Stimulated activated CD8-positive, alpha-beta memory T cell treated with anti-CD3 and anti-CD28 coated beads, Interleukin-4, amount 100 ng/mL, for 24 hours (primary cell): ENCODE measurements at places on chromosomes 6 and 20.

DNA sequence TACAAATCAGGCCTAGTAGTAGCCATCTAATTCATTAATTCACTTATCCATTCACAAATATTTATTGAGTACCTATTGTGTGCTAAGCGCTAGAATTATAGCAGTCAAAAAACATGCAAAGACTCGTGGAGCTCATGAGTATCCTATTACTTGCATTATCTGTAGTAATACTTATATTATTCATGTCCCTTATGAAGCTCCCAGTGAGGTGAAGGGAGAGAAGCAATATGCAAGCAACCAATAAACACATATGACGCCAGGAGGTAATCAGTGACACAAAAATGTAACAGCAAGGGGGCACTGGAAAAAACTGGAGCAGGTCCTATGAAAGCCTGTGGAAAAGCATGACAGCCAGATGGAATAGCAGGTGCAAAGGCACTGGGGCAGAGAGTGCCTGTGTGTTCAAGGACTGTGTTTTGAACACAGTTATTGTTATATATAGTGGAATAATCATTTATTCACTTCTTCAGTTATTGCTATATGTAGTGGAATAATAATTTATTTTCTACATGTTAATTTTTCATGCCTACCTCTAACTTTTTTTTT, 109.5 kb downstream of the KIF13A start:
- DNase-seq: no peak

DNA sequence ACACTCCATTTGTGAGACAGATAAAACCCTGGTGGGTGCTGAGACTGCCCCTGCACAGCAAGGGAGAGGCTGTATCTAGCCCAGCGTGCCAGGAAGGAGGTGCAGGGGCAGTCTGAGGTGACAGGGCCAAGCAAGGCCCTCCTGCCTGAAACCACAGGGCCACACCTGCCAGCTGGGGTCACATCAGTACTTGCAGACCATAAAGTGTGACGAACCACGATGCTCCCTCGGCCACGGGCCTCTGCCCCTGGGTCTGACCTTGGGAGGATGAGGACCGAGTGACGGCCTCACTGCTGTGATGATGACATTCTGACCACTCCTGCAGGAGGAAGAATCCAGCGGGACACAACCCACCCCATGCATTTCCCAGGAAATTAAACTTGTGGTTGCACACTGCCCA, 75.1 kb downstream of the NINL start:
- no peak for DNase-seq

DNA sequence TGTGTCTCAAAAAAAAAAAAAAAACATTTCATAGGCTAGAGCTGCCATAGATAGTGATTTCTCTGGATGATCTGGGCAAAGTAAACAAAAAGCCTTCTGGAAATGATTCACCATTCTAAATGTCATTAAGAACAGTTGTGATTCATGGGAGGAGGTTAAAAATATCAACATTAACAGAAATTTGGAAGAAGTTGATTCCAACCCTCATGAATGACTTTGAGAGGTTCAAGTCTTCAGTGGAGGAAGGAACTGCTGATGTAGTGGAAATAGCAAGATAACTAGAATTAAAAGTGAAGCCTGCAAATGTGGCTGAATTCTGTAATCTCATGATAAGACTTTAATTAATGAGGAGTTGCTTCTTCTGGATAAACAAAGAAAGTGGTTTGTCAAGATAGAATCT, 26.8 kb upstream of the MMP24 start:
- no peak for DNase-seq

- DNase-seq: no peak
These were observed 199.9 kb upstream of the SOX4 start for GRCh38 chr6:21393441-21394165.

DNA sequence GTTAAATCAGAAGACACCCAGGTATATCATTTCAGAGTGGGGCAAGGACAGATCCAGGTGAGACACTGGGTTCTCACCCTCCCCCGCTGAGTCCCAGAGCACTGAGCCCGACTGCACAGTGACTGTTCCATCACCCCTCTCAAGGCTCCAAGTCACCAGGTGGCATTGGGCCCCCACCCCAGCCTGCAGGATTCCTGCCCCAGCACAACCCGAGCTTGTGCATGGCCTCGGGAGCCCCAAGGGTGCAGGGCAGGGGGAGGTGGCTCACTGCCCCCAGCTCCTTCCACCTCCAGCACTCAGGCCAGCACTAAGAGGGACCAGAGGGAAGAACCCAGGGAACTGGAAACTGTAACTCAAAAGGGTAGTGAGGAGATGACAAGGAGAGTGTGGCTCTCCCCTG, 39.3 kb upstream of the CST5 start:
- no peak for DNase-seq

DNA sequence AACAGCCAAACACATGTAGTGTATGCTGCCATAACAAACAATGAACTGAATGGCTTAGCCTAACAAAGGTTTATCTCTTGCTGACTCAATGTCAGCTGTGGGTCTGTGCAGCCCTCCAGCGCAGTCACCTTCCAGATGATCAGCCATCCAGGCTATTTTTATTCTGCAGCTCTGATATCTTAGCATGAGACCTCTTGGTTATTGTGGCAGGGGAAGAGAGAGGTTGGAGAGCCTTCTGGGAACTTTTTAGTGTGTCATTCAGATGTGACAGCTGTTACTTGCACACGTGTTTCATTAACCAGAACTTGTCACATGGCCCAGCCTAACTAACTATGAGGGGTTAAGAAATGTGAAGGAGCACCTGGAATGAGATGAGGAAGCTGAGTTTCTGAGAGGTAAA, 202.5 kb downstream of the DHX35 start:
- no peak for DNase-seq

- DNase-seq: no peak
These were observed 103.0 kb downstream of the NOL4L start for GRCh38 chr20:32482143-32482441.

GRCh38 chr6:118469468-118469867, 78.6 kb upstream of the PLN start:
- no peak for DNase-seq

DNA sequence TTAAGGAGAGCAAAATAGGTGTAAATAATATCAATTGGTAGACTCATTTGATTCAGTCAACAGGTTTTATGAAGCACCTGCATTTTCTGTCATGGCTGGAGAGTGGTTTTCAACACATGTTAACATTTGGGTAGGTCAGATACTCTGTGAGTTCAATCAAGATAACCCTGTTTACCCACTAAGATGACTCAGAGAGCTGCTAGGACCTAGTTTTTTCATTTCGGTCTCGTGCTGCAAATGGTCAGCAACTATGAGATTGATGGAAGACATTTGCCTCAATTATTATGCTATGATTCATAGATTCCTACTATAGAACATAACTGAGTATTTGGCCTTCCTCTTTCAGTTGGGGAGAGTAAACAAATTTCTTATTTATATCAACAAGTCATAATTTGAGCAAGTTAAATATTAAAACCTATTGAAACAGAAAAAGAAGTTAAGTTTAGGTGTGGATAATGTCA, 391.4 kb upstream of the CITED2 start:
- no peak for DNase-seq

DNA sequence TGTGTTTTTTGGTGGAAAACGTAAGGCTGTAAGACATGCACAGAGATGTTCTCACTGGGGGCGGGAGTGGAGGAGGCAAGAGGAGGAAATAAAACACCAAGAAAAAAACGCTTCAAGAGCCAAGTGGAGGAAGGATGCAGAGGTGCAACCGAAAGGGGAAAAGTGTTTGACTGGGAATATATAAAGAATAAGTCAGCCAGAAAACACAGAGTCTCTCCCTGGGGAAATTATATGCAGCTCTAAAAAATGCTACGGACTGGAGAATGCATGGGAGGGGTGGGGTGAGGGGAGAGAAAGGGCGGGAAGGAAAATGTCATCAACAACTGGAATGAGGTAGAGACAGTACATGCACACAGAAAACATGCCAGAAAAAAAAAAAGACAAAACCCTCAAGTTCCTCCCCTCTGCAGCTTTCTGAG, 133.5 kb downstream of the SCML4 start:
- DNase-seq: no peak

DNA sequence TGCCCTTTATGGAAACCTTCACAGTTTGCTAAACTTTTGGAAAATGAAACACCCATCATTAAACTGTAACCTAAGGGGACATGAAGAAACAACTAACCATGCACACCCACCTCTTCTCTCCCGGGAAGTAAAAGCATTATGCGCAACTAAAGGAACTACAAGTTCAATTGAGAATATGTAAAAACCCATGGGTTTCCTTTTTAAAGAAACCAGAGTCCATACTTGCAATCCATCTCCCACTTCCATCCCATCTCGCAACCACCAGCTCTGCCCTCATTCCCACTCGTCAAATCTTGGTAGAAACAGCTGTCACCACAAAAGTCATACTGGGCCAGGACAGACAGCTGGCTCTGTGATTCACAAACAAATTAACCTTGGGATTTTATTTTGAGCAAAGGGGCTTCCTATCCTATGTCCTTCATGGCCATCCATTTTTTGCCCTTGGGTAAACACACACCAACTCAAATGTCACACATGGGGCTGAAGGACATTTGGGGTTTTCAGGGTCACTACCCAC, 81.5 kb downstream of the HAO1 start:
- no peak for DNase-seq

GRCh38 chr6:36593569-36594028, 563 bp upstream of the SRSF3 start:
- no peak for DNase-seq

DNA sequence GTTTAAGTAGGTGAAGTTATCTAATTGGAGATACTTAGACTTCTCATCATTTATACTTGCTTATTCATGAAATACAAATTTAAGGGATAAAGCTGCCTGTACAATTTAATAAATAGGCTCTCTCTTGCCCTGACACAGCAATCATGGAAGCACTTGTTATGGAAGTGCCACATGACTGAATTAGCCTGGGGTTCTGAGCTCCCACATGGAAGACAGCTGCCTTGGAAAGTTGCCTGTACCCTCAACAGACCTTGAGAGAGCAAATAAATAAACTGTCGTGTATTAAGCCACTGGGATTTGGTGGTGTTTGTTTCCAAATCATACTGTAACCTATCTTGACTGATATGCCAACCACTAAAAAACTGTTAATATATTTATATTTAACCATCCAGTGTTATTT, 87.0 kb upstream of the RSPO3 start:
- no peak for DNase-seq

DNA sequence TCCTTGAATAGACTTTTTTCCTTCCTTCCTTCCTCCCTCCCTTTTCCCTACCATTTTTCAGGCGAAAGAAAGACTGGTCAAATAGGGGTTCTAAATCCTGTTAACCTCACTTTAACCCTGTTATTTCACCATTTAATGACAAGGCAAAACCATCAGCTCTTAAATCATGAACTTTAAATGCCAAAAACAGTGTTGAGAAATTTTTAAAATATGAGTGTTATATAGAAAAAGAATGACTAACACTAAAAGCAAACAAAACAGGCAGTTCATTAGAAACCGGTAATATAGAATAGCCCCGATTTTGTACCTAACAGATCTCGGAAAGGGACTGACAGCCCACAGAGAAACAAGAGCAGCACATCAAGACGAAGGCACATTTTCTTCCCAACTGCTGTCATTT, 57.4 kb upstream of the CEP85L start:
- no peak for DNase-seq

GRCh38 chr6:321158-321438, 28.8 kb downstream of the DUSP22 start:
- no peak for DNase-seq

- no peak for DNase-seq
These were observed 13.5 kb upstream of the PDE10A start for GRCh38 chr6:165676435-165677068.

DNA sequence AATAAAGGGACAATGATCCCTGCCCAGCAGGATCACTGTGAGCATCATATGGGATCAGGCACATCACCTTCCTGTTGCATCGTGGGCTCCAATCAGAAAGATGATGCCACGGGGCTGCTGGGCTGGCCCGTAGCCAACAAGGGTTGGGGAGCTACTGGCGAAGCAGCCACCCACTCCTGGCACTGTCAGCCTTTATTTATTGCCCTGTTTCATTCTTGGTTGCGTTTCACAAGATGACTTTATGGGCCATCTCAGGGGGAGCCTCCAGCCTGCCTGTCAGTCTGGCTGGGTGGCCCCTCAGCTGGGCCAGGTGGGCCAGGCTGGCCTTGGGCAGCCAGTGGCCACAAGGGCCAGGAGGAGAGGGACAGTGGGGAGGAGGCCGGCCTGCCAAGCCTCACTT, 17.3 kb downstream of the VSTM2L start:
- no peak for DNase-seq

GRCh38 chr6:164502833-164503232, 806.6 kb downstream of the C6orf118 start:
- no peak for DNase-seq

DNA sequence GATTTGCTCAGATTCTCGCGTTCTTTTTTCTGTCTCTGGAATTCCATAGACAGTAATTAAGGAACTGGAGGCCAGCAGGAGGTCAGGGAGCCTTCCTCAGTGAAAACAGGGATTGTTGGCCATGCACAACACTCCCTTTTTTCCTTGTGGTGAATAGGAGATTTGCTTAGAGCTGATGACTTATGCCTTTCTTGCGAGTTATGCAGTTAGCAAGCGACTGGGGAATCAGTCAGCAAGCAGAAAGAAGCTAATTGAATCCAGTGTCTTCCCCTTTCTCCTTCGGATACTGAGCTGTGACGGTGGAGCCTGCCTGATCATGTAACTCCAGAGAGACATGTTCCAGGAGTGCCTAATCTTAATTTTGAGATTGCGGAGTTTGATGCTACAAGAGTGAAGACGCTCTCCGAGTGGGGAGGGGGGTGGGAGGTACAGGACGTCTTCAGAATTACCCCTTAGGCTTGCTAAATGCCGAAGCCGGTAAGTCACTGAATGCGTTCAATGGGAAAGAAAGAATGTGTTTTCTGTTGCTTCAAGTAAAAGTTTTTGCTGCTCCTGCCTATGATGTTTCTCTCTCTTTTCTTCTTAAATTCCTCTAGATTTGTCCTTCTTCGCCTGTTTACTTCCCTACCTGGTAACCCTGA, 165.9 kb downstream of the SASH1 start:
- no peak for DNase-seq

GRCh38 chr20:7346562-7346961, 579.1 kb downstream of the BMP2 start:
- DNase-seq: no peak

DNA sequence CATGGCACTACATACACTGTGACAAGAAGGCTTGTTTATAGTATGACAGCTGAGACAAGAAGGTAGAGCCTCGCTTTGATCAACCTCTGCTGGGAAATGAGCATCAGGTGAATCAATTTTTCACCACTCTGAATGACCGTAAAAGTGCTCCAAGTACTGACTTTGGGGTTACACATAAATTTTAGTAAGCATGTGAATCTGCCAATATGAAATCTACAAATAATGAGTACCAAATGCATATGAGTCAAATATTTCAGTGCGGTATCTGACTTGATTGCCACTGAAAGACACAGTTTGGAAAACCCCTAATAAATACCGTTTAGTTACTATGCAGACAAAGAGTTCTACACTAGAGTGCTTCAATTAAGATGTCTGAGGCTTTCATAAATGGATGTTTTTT, 77.8 kb downstream of the ATG5 start:
- no peak for DNase-seq

- DNase-seq: no peak
These were observed 51.0 kb downstream of the RPS12 start for GRCh38 chr6:132865364-132865763.
